Heart left ventricle (tissue), 16 donors: ENCODE measurements at places on chromosomes 11 and 22. TPM values are rescaled to one million over a fixed set of nuclear protein-coding genes. Genes with fewer than 3 reads are reported as not detected.

GRCh38 chr11:46120346-46121300 is 631 bp downstream of the PHF21A start:
- peak overlapping the region; percentile 93 for H3K27ac ChIP-seq
- H3K4me3 ChIP-seq, result peak overlapping the region; percentile 73
- no peaks in the 10 kb centered on the region for H3K36me3 ChIP-seq
- peaks cover 31% of the 10 kb centered on the region for H3K4me1 ChIP-seq
- peak; percentile 68 for DNase-seq

DNA sequence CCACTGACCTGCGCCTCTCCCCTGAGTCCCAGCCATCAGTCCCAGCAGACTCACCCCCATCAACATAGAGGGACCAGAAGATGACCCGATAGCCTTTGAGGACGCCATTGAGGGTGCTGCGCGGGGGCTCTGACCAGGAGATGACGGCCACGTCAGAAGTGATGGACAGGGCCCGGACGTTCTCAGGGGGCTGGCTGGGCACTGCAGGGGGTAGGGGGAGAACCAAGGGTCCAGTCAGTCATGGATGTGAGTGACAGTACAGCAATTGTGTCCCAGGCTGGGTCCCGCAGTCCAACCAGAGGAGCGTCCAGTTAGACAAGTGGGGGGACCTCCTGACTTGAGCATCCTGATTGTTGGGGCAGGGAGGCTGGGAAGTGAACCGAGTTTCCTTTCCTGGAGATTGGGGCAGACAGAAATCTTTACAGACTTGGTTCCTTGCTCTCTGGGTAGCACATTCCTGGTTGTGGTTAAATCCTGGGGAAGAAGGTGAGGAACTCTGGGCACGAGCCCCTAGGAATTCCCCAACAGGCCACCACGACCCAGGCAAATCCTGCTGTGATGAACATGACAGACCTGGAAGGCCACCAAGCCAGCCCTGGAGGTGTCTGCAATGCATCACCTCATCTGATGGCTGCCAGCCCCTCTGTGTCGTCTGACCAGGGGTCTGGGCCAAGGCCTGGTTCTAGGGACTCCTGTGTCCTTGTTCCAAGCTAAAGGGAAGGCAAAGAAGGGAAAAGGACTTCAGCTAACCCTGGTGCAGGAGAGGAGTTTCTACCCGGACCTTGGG is 133.9 kb downstream of the CEP164 start:
- no peak for DNase-seq
- H3K27ac ChIP-seq, result no peak overlapping the region
- H3K36me3 ChIP-seq, result peaks cover 3% of the 10 kb centered on the region
- no peaks in the 10 kb centered on the region for H3K27me3 ChIP-seq

GRCh38 chr11:110479108-110480101 is 49.7 kb downstream of the FDX1 start:
- no peaks in the 10 kb centered on the region for H3K27me3 ChIP-seq
- no peak overlapping the region for H3K4me3 ChIP-seq
- DNase-seq, result no peak
- H3K4me1 ChIP-seq, result no peaks in the 10 kb centered on the region

- peaks cover 17% of the 10 kb centered on the region for H3K36me3 ChIP-seq
- H3K4me1 ChIP-seq, result peaks cover 10% of the 10 kb centered on the region
- DNase-seq, result no peak
- peak overlapping the region; percentile 22 for H3K4me3 ChIP-seq
- H3K27me3 ChIP-seq, result no peaks in the 10 kb centered on the region
Observed at GRCh38 chr11:8913961-8914660, 3.1 kb downstream of the AKIP1 start.

GRCh38 chr11:85762226-85762625 is 48.7 kb downstream of the SYTL2 start:
- no peak for DNase-seq
- H3K36me3 ChIP-seq, result no peaks in the 10 kb centered on the region
- H3K27ac ChIP-seq, result no peak overlapping the region
- no peaks in the 10 kb centered on the region for H3K27me3 ChIP-seq
- H3K4me3 ChIP-seq, result no peak overlapping the region

DNA sequence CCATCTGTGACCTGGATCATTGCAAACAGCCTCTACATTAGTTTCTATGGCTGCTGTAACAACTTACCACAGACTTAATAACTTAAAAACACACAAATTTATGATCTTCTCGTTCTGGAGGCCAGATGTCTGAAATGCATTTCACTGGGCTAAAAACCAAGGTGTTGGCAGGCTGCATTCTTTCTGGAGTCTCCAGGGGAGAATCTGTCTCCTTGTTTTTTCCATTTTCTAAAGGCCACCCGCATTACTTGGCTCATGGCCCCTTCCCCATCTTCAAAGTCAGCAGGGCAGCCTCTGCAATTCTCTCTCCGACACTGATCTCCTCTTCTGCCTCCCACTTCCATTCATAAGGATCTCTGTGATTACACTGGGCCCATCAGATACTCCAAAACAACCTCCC is 11.6 kb downstream of the SCGB1A1 start:
- no peak for DNase-seq
- no peaks in the 10 kb centered on the region for H3K36me3 ChIP-seq
- H3K27ac ChIP-seq, result peak overlapping the region; percentile 84
- no peak overlapping the region for H3K4me3 ChIP-seq
- H3K27me3 ChIP-seq, result no peaks in the 10 kb centered on the region

GRCh38 chr22:48955351-48956311 is 872.0 kb downstream of the BRD1 start:
- DNase-seq, result no peak
- H3K4me3 ChIP-seq, result no peak overlapping the region
- H3K27me3 ChIP-seq, result no peaks in the 10 kb centered on the region
- H3K36me3 ChIP-seq, result no peaks in the 10 kb centered on the region
- H3K4me1 ChIP-seq, result no peaks in the 10 kb centered on the region
- H3K27ac ChIP-seq, result no peak overlapping the region

- DNase-seq, result no peak
- H3K4me1 ChIP-seq, result no peaks in the 10 kb centered on the region
- H3K36me3 ChIP-seq, result no peaks in the 10 kb centered on the region
- H3K4me3 ChIP-seq, result no peak overlapping the region
- H3K27ac ChIP-seq, result no peak overlapping the region
- peaks cover 5% of the 10 kb centered on the region for H3K27me3 ChIP-seq
Observed at GRCh38 chr22:22720724-22721261, 76.4 kb downstream of the GGTLC2 start.

DNA sequence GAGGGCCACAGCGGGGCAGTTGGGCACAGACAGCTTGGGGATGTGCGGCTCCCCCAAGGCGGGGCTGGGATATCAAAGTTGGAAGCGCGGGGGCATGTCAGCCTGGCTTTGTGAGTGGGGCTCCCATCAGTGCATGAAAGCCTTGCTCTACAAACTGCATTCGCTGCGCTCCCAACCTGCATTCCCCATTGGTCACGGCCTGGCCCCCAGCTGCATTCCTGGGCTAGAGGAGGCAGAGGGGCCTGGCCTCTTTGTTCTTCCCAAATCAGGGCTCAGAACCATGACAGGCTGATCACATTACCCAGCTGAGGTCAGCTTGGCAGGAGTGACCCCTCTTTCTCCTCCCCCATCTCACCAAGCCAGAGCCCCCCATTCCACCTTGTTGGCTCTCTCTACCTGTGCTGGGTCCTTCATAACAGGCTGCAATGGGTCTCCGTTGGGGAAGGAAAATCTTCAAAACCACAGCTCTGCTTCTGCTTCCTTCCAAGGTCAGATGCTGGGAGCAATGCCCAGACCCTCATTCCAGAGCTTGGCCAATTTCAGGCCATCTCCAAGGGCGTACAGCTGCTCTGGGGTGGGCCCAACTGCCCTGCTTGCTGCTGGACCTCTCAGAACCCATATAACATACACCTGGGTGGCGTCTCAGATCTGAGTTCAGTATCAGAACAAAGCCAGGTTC is 38.7 kb upstream of the CDON start:
- H3K4me1 ChIP-seq, result peaks cover 11% of the 10 kb centered on the region
- H3K36me3 ChIP-seq, result no peaks in the 10 kb centered on the region
- no peak overlapping the region for H3K27ac ChIP-seq
- H3K4me3 ChIP-seq, result no peak overlapping the region
- DNase-seq, result no peak
- no peaks in the 10 kb centered on the region for H3K27me3 ChIP-seq

GRCh38 chr11:17631702-17632365 is 84.8 kb downstream of the OTOG start:
- no peaks in the 10 kb centered on the region for H3K36me3 ChIP-seq
- DNase-seq, result no peak
- no peak overlapping the region for H3K27ac ChIP-seq
- no peaks in the 10 kb centered on the region for H3K4me1 ChIP-seq
- no peak overlapping the region for H3K4me3 ChIP-seq

DNA sequence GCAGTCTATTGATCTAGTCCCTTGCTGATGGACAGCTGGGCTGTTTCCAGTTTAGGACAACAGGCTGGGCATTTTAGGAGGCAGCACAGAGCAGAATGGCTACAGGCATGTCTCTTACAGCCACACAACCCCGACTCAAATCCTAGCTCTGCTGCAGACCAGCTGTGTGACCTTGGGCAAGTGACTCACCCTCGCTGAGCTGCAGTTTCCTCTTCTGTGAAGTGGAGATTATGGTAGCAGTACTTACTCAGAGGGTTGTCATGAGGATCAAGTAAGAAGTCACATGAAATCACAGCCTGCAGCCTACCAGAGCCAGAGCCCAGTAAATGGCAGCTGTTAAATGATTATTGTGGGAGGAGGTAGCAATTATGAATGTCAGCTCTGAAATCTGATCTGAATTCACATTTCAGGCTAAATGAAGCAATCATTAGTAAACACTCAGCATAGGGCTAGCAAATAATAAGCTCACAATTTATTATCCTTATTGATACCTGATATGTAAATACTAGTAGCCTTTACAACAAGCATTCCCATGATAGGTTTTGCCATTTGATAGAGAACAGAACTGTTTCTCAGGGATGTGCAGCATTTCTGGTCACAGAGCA is 58.9 kb downstream of the MYEOV start:
- H3K4me1 ChIP-seq, result no peaks in the 10 kb centered on the region
- H3K4me3 ChIP-seq, result no peak overlapping the region
- no peaks in the 10 kb centered on the region for H3K36me3 ChIP-seq
- no peak for DNase-seq
- no peak overlapping the region for H3K27ac ChIP-seq
- no peaks in the 10 kb centered on the region for H3K27me3 ChIP-seq

- no peaks in the 10 kb centered on the region for H3K27me3 ChIP-seq
- no peak overlapping the region for H3K4me3 ChIP-seq
- H3K4me1 ChIP-seq, result no peaks in the 10 kb centered on the region
- no peak for DNase-seq
- H3K36me3 ChIP-seq, result no peaks in the 10 kb centered on the region
- no peak overlapping the region for H3K27ac ChIP-seq
Observed at GRCh38 chr11:121644187-121644512, 191.4 kb upstream of the SORL1-AS1 start.

- no peaks in the 10 kb centered on the region for H3K36me3 ChIP-seq
- peaks cover 76% of the 10 kb centered on the region for H3K4me1 ChIP-seq
Observed at GRCh38 chr11:3161309-3161708, 3.8 kb downstream of the OSBPL5 start.

DNA sequence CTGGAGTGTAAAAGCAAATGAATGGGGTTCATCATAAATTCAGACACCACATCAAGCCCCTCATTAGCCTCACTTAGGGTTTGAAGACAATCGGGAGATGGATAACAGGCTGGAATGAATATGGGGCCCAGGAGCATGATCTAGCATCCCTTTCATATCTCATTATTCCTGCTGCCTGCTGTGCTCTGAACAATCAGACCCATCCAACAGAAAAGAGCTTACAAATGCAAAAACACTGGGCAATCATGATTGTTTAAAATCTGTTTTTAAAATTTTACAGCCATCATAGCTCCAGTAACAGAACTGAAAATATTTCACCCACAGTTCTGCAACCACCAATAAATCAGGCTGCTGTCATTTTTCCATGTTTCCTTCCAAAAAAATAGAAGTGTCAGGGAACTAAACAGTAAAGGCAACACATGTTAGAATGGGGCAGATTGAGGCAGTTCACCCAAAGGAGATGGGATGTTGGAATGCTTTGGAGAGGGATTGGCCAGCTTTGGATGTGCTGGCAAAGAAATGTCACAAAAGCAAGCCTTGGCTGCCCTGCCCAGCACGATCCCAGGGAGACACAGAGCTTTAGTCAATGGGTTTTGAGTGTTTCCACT is 47.8 kb upstream of the BMAL1 start:
- no peak overlapping the region for H3K27ac ChIP-seq
- H3K4me1 ChIP-seq, result no peaks in the 10 kb centered on the region
- DNase-seq, result no peak
- H3K4me3 ChIP-seq, result no peak overlapping the region
- no peaks in the 10 kb centered on the region for H3K27me3 ChIP-seq

Gene FOLH1
- 0.43 TPM for total RNA-seq

Gene MAP6
- total RNA-seq, result 10.0 TPM

Gene PAFAH1B2
- total RNA-seq, result 76.5 TPM

Gene PRG3
- total RNA-seq, result not detected

Gene OR52I2
- not detected for total RNA-seq

Gene KRTAP5-1
- total RNA-seq, result not detected

Gene APOL4
- 4.0 TPM for total RNA-seq

Gene KDELR3
- total RNA-seq, result 6.7 TPM

Gene CFAP68
- 36.6 TPM for total RNA-seq

Gene ZBTB44
- 55.3 TPM for total RNA-seq

Gene CAVIN3
- total RNA-seq, result 115 TPM

Gene TCIRG1
- total RNA-seq, result 33.7 TPM
